ENCODE measurements at places on chromosomes 6 and 20.

DNA sequence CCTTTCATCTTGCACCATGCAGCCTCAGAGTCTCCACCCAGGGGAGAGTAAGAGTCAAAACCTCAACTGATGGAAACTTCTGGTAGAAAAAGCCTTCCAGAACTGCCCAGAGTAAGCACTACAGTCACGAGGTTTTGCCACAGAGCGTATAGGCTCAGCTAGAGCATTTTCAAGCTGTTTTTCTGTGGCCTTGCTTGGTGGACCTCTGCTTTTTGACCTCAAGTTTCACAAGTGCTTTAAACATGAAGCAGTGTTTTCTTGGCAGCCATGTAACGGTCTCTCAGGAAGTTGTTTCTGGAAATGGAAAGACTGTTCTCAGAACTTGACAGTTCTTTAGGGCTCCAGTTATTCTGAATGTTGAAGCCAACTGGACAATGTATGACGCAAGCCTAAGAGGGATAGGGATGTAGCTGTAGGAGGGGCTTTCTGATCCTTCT is 146.5 kb downstream of the ZDHHC14 start:
- DNase-seq, result no peak

DNA sequence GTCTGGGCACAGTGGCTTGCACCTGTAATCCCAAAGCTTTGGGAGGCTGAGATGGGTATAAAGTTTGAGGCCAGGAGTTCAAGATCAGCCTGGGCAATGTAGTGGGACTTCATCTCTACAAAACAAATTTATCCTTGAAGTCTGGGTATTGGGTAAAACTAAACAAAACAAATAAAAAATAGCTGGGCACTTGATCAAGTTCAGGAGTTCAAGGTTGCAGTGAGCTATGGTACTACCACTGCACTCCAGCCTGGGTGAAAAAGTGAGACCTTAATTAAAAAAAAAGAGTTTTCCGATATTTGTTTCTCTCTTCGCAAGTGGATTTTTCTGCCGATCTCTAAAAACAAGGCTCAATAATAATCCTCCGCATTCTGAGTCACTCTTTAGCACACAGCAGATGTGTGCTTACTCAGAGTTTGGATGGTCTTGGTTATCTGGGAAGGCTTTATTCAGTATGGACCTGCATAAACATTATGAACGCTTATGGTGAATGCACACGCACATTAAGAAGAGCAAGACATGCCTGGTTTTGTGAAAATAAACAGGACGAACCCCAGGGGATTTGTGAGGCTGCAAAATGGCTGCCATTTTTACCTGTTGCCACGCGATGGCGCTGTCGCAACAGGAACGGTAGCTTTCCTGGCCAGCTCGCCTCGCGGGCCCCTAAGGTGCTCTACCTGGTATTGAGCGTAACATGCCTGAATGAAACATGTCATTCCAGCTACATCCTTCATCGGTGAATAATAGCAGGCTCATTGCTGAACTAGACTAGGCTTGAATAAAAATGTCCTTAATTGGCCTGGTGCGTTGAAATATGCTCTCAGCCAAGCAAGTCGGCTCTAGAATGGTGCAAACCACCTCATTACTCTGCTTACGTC is 6.0 kb downstream of the OPN5 start:
- DNase-seq, result peak; percentile 90

GRCh38 chr20:11003341-11003740 is 329.5 kb upstream of the JAG1 start:
- no peak for DNase-seq

GRCh38 chr6:138258991-138259390 is 40.7 kb upstream of the PBOV1 start:
- DNase-seq, result no peak

GRCh38 chr6:14817074-14817473 is 428.8 kb upstream of the JARID2 start:
- DNase-seq, result no peak

- no peak for DNase-seq
These were observed 216.5 kb upstream of the SSTR4 start for GRCh38 chr20:22818636-22819035.

DNA sequence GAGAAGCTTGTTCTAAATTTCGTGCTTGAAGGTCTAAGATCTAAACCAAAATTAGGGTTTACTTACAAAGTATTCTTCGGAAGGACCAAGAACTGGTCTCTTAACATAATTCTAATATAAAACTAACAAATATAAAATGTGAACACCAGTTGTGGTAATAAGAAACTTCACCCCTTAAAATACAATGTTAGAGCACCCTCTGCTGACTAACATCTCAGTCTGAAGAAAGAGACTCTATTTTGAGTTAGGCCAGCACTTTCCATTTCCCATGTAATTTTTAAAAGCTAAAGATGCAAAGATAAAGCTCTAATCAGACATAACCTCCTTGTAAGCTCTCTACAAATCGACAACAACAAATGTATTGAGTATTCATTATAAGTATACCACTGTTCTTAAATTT is 24.6 kb downstream of the ATG5 start:
- DNase-seq, result peak; percentile 22

GRCh38 chr6:5277589-5277988 is 16.3 kb downstream of the FARS2 start:
- no peak for DNase-seq

- no peak for DNase-seq
These were observed 39.6 kb downstream of the SHLD1 start for GRCh38 chr20:5789827-5790226.

DNA sequence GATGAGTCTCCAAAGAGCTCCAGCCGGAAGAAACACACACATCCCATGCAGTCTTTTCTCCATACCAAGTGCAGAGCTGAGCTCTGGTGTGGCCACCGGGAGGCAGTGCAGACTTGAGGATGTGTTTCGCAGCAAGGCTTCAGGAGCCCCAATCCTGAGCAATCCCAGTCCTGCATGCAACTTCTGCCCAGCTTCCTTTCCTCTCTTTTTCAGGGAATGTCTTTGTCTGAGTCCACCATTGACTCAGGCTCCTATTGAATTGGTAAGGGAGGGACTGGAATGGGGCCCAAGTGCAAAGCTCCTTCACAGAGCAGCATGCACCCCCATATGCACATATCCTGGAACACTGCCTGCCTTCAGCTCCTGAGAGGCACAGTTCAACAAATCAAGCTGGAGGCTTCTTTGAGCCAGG is 50.5 kb upstream of the ASIP start:
- DNase-seq, result peak; percentile 72

GRCh38 chr20:57480444-57481160 is 44.3 kb downstream of the CTCFL start:
- no peak for DNase-seq

DNA sequence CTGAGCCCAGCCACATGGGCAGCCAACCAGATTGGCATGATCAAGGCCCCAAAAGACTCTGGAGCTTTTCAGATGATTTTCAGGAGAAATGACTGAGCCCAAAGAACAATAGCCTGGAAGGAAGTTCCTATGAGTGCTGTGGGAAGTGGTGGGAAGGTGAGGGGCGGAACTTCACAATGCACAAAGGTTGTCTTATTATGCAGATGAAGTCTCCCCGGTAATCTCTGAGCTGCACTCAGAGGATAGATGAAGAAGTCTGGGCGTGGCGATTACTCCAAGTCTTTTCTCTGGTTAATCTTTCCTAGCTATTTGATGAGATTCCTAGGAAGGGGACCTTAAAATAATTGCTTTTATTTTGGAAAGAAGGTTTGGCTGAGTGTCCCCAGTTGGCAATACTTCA is 36.9 kb downstream of the LBP start:
- DNase-seq, result no peak

GRCh38 chr20:53853111-53853713 is 217.2 kb downstream of the BCAS1 start:
- no peak for DNase-seq

DNA sequence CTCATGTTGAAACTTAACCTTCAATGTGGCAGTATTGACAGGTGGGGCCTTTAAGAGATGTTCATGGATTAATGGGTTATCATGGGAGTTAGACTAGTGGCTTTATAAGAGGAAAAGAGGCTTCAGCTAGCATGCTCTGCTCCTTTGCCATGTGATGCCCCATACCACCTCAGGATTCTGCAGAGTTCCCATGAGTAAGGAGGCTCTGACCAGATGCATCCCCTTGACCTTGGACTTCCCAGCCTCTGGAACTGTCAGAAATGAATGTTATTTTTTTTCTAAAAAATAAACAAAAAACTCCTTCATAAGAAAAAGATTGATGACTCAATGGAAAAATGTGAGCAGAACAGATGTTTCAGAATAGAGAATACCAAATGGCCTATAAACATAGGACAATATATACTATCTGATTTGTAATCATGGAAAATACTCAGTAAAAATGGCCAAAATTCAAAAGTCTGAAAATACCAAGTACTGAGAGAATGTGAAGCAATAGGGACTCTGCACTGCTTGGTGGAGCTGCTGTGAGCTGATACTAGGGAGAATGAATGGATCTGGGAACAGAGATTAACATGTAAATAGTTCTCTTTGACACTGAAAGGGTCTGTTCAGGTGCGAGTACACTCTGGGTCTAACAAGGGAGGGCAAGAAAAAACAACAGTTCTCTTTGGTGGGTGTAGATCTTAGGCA is 7.4 kb upstream of the TRIM39 start:
- DNase-seq, result no peak
